Lung (tissue), 17 donors: ENCODE measurements at places on chromosomes 1 and 21. TPM values are rescaled to one million over a fixed set of nuclear protein-coding genes. Genes with fewer than 3 reads are reported as not detected.
A peak's percentile ranks its signal among the peaks of the same experiment; 100 is the strongest.

DNA sequence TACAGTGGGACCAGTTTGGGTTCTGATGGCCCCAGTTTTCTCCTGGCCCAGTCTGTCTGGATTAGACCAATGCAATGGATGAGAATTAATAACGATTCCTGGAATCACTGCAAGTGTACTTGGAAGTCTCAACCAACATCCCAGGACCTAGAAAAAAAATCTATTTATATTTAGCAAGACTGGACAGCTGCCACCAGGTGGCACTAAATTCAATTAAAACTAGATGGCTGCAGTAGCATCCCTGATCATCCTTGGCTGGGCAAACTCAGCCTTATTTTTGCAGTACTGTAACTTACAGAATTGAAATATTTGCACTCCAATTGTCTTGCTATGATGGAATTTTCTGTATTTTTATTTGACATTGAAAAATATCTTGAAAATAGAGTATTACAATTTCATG lies 165.7 kb downstream of the NCAM2 start:
- DNase-seq = peak; percentile 29

Gene TMEM63A
- 95.5 TPM for total RNA-seq

- no peak for DNase-seq
These were observed 646.2 kb downstream of the ADGRL2 start for GRCh38 chr1:82446955-82447354.

- DNase-seq = no peak
These were observed 167.9 kb downstream of the DYRK1A start for GRCh38 chr21:37534431-37534830.

GRCh38 chr1:63342402-63342801 lies 20.0 kb downstream of the FOXD3 start:
- DNase-seq = no peak

Gene ARHGAP29
- 144 TPM for total RNA-seq
